ENCODE measurements at places on chromosomes 16 and 17.
A peak's percentile ranks its signal among the peaks of the same experiment; 100 is the strongest.

DNA sequence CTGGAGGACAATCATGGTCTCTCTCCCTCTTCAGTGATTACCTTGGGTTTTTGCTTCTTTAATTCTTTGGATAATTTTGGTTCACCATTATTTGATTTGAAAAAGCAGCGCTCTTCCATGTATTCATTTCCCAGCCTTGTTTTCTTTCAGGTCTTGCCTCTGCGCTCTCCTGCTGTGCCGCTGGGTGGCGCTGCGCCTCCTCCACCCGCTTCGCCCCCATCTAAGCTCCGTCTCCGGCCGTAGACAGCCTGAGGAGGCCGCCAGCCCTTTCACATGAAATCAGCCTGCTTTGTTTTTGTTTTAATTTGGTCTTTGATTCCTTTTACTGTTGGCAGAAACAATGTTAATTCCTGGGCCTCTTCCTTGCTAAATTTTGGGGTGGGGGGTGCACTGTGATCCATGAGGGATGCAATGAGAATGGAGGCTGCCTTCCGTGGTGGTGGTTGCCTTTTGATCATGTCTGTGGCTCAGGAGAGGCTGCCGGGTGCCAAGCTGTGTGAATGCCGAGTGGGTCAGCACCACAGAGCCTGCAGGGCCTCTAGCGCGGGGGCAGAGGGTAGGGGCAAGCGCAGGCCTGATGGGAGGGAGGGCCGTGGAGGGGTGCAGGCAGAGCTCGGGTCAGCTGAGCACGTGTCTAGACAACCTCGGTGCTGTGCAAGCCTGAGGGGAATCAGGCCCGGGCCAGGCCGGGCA lies 64.1 kb downstream of the PLD6 start:
- no peak for DNase-seq

DNA sequence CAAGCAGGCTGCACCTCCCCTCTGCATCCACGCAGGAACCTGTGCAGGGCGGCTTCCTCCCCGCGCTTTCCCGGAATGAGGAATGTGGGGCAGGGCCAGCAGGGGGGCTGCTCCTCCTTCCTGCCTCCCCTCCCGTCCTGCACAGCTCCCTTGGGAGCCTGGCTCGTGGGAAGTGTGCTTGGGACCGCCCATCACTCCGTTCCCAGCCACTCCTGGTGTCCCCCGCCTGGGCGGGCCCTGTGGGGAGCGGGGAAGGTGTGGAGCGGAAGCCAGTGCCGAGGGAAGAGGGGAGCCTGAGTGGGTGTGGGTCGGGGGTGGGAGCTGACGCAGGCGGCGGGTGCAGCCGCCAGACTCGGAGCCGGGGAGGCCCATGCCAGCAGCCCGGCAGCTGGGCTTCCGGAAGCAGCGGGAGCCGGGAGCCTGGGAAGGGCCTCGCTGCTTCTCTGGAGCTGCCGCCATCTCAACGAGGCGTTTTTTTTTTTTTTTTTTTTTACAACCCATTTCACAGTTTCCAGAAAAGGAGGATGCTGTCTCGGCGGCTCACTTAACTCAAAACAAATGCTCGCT lies 24.1 kb downstream of the BAHCC1 start:
- DNase-seq = peak; percentile 90

DNA sequence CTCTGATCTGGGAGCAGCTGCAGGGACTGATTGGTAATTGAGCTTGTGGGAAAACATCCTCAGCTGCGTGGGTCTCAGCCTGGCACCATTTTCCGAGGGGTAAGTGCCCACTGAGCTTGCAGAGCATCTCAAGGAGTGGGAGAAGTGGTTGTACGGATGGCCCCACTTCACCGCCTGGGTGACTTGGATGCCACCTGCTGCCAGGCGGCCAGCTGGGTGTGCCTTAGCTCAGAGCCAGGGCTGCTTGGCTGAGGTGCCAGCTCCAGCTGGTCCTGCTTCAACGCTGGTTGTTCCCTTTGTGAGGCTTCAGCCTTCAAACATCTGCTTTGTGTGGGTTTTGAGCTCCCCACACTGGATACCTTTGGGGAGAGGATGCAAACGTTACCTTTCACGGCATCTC lies 482.7 kb upstream of the EEF2KMT start:
- DNase-seq = no peak

DNA sequence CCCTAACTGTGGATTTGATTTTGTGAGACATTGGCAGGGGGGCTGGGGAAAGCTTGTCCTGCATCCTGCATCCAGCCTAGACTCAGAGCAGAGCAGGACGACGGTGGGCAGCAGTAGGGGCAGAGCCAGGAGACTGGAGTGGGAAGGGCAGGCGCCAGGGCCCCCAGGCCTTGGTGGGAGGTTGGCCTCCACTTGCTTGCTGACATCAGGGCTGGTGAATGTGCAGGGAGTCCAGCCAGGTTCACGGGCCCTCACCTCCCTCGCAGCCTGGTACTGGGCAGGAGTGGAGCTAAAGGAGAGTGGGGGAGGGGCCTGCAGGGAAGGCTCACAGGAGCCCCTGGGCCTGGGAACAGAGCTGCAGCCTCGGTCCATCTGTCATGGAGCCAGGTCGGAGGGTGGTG lies 2.2 kb upstream of the SMTNL2 start:
- DNase-seq = no peak

DNA sequence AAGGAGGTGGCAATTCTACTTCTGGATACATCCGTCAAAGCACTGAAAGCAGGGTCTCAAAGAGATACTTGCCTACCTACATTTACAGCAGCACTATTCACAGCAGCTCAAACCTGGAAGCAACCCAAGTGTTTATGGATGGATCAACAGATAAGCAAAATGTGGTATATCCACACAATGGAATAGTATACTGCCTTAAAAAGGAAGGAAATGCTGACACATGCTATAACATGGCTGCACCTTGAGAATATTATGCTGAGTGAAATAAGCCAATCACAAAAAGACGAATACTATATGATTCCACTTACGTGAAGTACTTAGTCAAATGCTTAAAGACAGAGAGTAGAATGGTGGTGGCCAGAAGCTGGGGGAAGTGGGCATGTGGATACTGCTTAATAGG lies 336.2 kb downstream of the SLC39A11 start:
- no peak for DNase-seq

DNA sequence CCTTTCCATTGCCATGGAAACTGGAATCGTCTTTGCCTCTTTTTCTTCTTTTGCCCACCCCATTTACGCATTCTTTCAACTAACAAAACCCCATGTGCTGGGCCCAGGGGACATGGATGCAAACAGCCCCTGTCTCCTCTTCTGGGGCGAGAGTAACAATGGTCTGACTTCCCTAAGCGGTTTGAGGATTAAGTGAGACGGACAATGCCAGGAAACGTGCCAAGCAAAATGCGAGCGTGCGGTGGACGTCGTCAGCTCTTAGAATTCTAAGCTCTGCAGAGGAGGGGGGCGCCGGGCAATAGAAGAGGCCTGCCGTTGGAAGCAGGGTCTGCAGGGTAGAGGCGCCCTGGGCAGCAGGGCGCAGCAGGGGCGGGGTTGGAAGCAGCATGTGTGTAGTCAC lies 42.4 kb upstream of the JPH3 start:
- peak; percentile 45 for DNase-seq

- no peak for DNase-seq
These were observed 4.1 kb downstream of the NXN start for GRCh38 chr17:975371-975915.
